ENCODE measurements at places on chromosomes 2 and 18.

DNA sequence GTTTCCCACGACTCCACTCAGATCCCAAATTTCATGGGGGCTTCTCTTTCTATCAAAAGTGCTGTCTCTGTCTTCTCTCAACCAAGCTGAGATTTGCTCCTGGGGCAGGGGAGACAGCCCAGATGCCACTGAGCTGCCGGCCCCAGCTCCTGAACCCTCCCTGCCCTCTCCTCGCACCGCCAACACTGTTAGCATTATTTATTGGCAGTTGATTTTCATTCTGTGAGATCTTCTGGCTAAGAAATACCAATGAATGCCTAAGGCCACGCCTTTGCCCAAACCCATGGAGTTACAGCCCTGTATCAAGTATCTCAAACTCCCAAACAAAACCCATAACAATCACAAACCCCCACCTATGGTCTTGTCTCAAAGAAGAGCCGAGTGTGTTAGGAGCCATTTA lies 153.0 kb upstream of the TWIST2 start:
- DNase-seq, result no peak

DNA sequence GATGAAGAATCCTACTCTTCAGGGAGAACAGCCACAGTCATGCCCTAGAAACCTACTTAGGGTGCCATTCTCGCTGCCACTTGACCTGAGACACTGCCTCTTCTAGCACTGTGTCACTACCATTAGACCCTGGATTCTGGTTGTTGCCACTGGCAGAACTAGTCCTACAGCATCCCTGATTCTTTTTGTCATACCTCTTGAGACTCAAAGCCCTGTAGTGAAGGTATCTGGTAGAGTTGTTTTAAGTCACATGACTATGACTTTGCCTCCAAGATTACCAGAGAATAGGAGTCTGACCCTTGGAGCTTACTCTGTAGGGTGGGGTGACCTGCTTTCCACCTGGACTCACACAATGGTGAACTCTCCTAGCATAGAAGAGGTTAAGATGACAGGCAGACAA lies 296.7 kb downstream of the TNS1 start:
- DNase-seq, result no peak

- DNase-seq, result no peak
Observed at GRCh38 chr2:128505575-128506526, 187.2 kb upstream of the HS6ST1 start.

- no peak for DNase-seq
Observed at GRCh38 chr2:137764646-137765045, 199.6 kb upstream of the HNMT start.

DNA sequence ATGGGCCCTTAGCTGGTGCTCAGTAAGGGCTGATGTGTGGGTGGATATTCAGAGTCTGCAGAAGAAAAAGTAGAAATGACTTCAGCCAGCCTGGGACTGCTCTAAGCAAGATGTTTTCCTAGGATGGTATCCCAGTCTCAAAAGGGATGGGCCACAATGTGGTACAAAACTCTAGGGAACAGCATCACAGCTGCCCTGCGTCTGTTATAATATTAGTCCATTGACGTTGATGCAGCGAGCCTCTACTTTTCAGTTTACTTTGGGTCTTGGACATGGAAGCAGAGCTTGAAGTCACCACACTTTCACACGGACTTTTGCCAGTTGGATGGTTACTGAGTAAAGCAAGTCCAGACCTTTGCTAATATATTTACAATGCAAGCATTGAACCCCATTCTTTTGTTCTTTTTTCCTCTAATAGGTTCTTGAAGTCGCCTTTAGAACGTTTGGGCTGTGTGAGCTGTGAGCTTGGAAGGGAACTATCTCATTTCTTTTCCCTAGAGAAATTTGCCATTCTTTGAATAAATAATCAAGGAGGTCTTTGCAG lies 105.7 kb downstream of the RDH14 start:
- DNase-seq, result no peak

DNA sequence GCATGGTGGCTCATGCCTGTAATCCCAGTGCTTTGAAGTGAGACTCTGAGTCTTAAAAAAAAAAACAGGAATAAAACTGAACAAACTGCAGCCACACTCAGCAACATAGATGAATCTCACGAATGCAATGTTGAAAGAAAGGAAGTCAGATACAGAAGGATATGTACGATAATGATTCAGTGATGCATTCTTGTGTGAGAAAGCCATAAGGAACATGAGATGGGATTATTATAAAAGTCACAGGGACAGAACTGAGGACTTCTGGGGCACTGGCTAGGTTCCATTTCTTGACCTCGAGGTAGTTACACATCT lies 56.9 kb upstream of the SMAD2 start:
- DNase-seq, result no peak

GRCh38 chr2:26720322-26721114 lies 28.0 kb downstream of the KCNK3 start:
- peak; percentile 21 for DNase-seq

DNA sequence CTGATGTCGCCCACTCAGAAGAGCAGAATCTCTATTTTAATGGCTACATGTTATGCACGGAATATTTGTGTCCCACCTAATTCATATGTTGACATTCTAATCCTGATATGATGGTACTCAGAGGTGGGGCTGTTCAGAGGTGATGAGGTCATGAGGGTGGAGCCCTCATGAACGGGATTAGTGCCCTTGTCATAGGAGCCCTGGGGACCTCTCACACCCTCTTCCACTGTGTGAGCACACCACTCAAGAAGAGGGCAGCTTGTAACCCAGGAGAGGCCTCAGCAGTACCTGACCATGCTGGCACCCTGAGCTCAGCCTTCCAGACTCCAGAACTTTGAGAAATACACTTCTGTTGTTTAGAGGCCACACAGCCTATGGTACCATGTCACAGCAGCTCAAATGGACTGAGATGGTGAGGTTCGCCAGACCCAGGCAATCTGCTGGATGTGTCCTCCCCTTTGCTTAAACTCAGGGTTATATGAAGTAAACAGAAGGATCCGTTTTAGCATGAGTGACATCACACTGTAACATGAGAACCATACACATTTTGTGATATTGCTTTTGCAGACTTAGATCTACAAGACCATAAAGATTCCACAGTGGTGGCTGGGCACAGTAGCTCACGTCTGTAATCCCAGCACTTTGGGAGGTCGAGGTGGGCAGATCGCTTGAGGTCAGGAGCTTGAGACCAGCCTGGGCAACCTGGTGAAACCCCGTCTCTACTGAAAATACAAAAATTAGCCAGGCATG lies 48.7 kb downstream of the ATOH8 start:
- DNase-seq, result no peak

DNA sequence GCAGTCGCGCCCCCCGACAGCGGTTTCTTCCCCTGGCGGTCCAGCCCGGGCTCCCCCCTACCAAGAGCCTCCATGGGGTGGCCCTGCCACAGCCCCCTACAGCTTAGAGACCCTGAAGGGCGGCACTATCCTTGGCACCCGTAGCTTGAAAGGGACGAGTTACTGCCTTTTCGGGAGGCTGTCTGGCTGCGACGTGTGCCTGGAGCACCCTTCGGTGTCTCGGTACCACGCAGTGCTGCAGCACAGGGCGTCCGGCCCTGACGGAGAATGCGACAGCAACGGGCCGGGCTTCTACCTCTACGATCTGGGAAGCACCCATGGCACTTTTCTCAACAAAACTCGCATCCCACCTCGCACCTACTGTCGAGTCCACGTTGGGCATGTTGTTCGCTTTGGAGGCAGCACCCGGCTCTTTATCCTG lies 475 bp downstream of the SLC4A1AP start:
- no peak for DNase-seq

DNA sequence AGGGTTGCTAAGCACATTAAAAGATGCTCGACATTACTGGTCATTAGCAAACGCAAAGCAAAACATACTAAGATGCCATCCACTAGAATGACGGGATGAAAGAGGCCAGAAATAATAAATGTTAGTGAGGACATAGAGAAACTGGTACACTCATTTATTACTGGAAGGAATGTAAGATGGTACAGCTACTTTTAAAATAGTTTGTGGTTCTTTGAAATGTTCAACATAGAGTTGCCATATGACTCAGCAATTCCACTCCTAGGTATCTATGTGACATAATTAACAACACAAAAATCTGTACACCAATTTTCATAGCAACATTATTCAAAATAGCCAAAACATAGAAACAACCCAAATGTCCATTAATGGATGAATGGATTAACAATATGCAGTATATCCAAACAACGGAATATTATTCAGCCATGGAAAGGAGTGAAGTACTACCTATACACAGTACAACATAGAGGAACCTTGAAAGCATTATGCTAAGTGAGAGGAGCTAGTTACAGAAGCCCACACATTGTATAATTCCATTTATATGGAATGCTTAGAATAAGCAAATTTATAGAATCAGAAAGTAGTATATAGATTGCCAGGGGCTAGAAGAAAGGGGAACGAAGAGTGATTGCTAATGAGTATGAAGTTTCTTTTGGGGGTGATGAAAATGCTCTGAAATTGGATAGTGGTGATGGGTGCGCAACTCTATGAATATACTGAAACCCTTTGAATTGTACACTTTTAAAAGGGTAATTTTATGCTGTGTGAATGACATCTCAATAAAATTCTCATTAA lies 61.9 kb upstream of the IL1R1 start:
- no peak for DNase-seq

Measured in T1000 (cell line).